Mesothelial cell of epicardium (in vitro differentiated cells): ENCODE measurements at places on chromosomes 7 and 10.
A peak's percentile ranks its signal among the peaks of the same experiment; 100 is the strongest.

- DNase-seq, result no peak
Measured at GRCh38 chr7:151451626-151452571, 12.0 kb upstream of the CRYGN start.

DNA sequence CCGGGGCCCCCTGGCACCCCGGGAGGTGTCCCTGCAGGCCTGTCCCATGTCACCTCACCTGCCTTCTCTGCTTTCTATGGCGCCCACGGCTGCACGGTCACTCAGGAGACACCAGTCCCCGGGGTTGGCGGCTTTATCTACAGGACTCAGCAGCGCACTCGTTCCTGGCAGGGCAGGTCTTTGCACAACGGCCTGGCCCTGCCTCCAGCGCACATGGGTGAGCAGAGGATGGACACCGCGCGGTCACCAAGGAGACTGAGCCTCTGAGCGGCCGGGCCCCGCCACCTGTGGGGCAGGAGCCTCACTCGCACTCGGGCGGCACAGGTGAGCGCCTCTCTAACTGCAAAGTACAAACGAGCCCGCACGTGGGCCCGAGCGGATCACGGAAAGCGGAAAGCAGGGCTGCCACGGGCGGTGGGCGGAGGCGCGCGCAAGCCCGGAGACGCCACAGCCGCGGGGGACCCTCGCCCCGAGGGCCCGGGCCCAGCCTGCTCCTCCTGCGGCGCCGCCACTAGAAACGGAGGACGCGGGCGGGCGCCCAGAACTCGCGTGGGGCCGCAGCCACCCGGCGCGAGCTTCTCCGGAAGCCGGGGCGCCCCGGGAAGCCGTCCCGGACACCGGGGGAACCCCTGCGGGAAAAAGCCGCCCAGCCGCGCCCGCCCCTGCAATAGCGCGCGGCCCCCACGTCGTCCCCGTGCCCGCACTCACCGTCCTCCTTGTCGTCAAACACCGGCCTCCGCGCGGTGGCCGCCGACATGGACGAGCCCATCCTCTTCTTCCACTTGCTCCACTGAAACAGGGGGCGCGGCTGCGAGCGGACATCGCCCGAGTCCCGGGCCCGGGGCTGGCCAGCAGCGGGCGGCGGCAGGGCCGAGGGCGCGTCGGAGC, 642 bp downstream of the STK32C start:
- no peak for DNase-seq

DNA sequence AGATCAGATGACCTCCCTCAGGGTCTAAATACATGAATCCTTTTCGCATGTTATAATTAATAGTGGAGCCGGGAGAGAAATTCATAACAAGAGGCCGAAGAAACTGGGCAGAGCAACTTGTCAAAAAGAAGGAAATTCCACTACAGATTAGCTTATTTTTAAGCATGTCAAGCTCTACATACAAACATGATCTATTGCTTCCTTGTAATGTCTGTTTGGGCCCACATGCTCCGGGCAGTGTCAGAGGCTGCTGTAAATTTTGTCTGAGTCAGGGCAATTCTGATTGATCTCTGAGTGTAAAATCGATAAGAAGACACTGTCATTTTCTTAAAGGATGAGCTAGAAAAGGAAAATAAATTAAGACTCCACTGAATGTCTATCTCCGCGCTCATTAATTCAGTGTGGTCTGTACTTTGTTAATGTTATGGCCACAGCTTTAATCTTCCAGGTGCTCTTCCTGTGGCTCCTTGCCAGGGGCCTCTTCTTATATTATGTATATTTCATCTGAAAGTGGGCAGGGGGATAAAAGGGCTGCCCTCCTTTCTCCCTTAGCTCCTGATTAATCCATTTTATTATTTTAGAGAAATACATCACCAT, 194.1 kb upstream of the SP8 start:
- no peak for DNase-seq

DNA sequence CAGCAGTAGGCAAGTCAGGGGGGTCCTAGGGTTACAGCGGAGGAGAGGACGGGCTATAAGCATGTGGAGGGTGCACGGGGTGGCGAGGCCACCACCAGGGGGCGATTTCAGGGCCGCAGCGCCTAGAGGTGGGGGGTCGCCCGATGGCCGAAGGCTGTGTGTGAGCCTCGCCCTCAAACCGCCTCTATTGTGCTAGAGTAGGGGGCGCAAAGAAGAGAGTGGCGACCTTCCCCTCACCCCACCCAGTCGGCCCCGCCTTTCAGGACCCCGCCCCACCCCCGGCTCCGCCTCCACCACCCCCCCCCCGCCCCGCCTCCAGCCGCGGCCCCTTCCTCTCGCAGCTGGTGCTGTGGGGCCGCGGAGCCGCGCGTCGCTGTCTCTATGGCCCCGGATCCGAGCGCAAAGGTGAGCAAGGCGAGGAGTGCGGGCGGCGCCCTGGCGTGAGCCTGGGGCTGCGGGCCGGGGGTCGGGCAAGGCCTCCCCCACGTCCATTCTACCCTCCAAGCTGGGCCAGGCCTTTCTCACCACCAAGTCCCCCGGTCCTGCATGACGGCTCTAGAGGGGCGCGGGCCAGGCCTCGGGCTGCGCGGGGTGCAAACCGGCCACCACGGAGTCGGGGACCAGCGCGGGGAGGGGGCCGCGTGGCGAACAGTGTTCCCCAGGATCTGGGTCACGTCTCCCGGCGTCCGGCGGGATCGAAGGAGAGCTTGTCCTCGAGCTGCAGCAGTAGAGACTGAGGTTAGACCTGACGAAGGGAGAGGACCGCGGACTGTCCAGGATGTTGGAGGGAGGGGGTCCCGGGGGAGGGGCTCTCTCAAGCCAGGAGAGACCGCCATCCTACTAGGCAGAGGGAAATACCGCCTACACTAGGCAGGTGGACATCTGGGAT, at the start of gene SEMA4G:
Gene SEMA4G, plus strand, starts transcription at position 318 of the 889 bp plus-strand sequence. CDS start 3,409 bp downstream, outside the sequence.
- peak; percentile 68 for DNase-seq

GRCh38 chr10:114437473-114438292, 33.4 kb upstream of the AFAP1L2 start:
- DNase-seq, result no peak

- no peak for DNase-seq
Measured at GRCh38 chr7:42210333-42210732, 26.7 kb downstream of the GLI3 start.

DNA sequence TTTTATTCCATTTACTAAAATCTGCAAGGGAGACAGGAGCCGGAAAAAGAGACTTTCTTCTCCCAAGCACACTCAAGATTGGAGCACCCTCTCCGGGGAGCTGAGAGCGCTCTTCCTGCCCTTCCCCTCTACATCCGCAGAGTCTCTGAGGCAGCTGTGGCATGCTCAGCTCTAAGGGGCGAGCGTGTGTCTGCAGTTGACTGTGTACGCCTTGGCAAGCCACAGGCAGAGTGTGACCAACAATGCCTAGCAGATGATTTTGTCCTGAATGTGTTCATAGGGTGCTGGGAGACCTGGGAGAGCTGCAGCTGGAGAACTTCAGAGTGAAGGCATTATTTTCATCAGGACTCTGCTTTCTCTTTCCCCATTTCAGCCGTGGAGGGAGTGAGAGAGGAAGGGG, 20.7 kb downstream of the MTURN start:
- no peak for DNase-seq

- no peak for DNase-seq
Measured at GRCh38 chr10:83984256-83984640, 155.1 kb upstream of the GHITM start.

- no peak for DNase-seq
Measured at GRCh38 chr10:50614444-50615137, 9.2 kb downstream of the SGMS1 start.

GRCh38 chr7:90256778-90257177, 11.8 kb downstream of the CFAP69 start:
- no peak for DNase-seq

DNA sequence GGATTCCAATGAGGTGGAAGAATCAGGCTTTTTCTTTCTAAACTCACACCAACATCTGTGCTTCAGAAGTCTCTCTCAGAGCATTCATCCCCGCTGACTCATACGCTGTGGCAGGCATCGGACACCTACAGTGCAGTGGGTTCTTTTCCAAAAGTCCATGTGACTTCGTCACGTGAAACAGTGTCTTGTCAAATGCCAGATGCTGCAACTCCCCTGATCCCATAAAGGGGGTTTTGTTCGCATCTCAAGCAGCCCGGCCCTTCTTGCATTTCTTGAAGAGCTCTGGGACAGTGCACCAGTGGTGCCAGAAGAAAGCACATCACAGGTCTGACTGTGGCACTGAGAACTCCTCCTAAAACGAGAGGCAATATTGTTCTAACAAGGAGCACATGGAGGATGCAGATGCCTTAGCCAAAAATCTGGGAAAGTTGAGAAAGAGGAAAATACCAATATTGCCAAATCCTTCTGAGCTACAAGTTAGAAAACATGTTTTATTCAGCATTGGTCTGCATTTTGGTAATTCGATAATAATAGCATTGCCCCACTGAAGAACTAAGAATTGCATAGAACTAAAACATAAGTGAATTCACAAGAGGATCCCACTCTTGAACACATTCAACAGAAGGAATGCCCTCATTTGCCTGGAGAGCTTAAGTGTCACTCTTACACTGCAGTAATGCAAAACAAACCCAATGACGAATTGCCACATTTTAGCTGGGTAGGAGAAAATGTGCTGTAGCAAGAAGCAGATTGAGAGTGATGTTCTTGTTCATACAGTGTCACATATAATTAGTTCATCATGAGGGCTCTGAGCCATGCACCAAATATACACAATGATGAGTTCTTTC, 204.4 kb downstream of the CXCL12 start:
- DNase-seq, result no peak

DNA sequence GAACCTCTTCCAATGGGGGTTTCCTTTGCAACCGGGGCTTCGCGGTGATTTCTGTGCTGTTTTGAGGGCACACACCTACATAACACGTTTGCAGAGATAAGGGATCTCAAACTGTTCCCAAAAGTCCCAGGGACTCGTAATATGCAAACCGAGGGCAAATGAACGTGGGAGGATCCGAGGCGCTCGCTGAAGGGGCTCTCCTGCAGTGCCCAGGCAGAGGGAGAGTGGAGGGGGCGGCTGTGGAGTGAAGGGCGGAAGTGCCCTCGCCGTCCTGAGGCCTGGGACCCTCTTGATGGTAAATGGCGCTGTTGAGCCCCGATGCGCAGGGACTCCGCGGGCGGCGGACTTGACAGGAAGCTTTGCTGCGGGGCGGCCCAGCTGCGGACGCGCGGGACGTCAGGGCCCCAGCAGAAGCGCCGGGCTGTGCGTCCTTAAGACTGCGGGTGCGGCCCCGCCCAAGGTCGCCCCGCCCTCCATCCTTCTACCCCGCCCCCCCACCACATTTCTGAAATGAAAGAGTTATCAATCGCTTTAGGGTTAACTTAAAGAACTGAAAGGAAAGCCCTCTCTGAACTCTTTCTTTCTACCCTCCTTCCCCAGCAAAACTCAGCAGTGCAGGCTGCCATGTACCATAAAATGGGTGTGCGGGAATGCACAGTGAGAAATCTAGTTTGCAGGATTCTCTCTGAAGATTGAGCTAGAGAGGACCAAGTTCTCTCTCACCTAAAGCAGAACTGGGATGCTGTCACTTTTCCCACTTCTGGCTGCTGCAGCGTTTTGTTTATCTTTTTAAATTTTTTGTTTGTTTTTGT, 151.8 kb upstream of the YAE1 start:
- peak; percentile 53 for DNase-seq

- DNase-seq, result no peak
Measured at GRCh38 chr7:146492017-146492416, 375.4 kb downstream of the CNTNAP2 start.

- DNase-seq, result no peak
Measured at GRCh38 chr7:135929722-135930141, 47.4 kb downstream of the MTPN start.

- no peak for DNase-seq
Measured at GRCh38 chr7:103658055-103659005, 212.3 kb upstream of the SLC26A5 start.

GRCh38 chr7:131087756-131088658, 239.7 kb upstream of the MKLN1 start:
- no peak for DNase-seq

- DNase-seq, result no peak
Measured at GRCh38 chr10:35912615-35913569, 270.8 kb upstream of the FZD8 start.

GRCh38 chr7:126755381-126755780, 497.4 kb downstream of the GRM8 start:
- DNase-seq, result no peak

DNA sequence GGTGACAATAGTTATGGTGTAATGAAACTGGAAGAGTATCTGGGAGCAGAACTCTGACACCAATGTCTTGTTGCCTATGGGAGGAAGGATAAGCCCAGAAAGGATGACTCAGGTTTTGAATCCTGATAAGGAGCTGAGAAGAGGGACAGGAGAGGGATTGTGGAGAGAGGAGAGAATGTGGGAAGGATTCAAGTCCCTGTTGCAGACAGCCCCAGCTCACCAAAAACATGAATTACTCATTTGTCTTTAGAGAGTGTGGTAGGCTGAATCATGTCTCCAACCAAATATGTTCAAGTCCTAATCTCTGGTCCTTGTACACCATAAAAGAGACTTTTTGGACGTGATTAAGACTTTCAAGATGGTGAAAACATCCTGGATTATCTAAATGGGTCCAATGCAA, 206.9 kb upstream of the PHYHIPL start:
- no peak for DNase-seq

GRCh38 chr10:100733329-100733728, 12.1 kb upstream of the PAX2 start:
- no peak for DNase-seq

DNA sequence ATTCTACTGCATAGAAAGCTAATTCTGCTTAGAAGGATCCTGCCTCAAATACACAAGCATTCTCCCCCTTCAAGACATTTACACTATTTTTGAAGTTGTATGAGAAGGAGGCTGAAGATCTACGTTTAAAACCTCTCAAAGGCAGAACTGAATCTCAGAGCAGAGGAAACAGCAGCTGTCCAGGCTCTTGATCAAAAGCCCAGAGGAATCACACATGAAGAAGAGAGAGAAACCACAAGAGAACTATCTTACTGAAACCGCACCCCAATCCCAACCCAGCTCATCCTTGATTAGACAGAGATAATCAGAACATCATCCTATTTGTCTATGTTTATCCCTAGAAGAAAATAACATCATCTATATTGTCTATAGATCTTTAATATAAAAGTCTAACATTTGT, 2.2 kb upstream of the DNAJC1 start:
- DNase-seq, result no peak

- no peak for DNase-seq
Measured at GRCh38 chr10:86325158-86325557, 41.4 kb downstream of the GRID1 start.

GRCh38 chr10:29877793-29878491, 181.4 kb downstream of the JCAD start:
- DNase-seq, result no peak
